ENCODE measurements at places on chromosomes 1 and 21.

- no peak for DNase-seq
These were observed 3.9 kb upstream of the CD1C start for GRCh38 chr1:158285756-158286241.

- DNase-seq, result no peak
These were observed 56.7 kb downstream of the DDR2 start for GRCh38 chr1:162688931-162689330.

DNA sequence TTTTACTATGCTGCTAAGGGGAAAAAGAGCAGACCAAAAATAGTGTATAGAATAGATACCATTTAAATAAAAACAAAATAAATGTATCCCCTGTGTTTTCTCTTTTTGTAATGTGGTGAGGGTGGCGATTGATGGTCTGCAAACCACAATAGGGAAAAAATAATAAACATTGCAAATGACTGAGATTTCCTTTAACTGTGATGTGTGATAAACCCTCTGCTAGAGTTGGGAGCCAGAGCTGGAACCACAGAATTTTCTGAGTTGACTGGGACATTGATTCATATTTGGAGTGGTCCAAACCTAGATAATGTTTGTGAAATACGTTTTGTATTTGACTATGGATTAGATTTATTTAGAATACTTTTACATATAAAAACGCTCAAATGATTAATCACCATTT, 70.6 kb upstream of the PTGFR start:
- no peak for DNase-seq

DNA sequence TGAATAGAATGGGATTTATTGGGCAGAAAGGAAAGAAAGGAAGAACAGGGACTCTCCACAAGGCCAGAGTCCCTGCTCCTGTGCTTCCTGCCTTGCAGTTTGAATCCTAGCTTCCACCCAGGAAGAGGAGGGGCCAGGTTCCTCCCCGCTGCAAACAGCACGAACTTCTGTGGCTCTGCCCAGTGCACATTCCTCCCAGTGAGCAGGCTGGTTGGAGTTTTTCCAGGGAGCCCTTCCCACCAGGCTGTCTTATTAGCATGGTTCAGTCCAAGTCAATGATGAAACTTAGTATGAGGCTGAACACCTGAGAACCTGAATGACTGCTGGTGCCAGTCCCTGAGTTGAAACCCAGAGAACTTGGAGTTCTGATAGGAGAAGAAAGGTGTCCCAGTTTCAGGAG, 247.2 kb downstream of the DUSP10 start:
- no peak for DNase-seq

GRCh38 chr1:56534130-56534651, 45.2 kb downstream of the PLPP3 start:
- DNase-seq, result no peak

DNA sequence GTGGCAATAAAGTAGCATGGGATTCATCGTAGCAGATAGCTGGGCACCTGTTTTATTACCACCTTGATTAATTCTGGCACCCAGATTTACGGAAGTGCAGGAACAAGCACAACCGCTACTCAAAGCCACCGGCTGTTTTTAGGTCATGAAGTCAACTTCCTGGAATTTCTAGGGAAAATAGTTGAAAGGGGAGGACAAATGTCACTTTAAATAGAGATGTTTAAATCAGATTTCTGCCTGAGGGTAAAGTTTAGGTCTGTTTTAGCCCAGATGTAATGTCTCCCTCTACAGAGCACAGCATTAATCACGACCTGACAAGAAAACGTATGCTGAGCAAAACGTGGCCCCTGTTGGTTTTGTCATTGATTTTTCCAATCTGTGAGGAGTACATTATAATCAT, 8.0 kb downstream of the ADGRL2 start:
- DNase-seq, result no peak

DNA sequence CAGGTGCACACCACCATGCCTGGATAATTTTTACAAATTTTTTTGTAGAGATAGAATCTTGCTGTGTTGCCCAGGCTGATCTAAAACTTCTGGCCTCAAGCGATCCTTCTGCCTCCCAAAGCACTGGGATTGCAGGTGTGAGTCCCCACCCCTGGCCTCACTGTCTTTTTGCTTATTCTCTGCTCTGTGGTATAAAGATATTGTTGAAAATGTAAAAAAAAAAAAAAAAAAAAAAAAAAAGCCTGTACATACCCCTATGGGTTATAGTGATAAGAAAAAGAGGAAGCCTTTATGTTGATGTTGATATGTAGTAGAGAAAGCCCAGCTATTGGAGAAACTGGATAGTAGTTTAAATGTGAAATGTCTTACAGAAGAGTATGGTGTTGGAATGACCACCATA, 125.8 kb downstream of the XPR1 start:
- DNase-seq, result no peak

Measured in cortex of kidney (tissue), 1 donor.